ENCODE measurements at places on chromosomes 4 and X.

DNA sequence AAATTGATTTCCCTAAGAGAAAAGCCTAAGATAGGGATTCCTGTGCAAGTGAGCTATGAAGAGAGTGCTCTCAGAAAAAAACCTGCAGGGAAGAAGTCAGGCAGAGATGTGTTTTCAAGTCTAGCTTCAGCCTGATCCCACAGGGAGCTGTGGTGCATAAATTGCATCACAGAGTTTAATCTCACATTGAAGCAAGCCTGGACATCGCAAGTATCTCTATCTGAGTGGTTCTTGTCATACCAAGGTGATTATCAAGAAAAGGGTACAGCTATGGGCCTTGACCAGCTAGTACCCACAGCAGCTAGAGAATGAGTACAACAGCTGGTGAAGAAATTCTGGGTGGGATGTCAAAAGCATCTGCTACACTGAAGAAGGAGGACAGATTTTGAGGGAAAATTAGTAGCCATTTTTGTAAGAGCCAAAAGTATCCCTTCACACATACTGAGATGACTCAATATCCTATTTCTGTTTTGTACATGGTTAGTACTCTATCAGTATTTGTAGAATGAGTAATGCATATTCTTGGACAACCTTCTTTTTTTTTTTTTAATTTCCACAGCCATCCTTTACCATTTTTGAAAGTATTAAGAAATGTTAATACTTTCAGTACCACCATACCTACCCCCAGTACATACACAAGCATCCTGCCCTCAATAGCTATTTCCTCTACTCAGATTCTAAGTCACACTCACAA, 708.9 kb downstream of the IL1RAPL1 start:
- no peak for DNase-seq

GRCh38 chr4:184320631-184321030, 103.0 kb upstream of the ENPP6 start:
- DNase-seq, result no peak

DNA sequence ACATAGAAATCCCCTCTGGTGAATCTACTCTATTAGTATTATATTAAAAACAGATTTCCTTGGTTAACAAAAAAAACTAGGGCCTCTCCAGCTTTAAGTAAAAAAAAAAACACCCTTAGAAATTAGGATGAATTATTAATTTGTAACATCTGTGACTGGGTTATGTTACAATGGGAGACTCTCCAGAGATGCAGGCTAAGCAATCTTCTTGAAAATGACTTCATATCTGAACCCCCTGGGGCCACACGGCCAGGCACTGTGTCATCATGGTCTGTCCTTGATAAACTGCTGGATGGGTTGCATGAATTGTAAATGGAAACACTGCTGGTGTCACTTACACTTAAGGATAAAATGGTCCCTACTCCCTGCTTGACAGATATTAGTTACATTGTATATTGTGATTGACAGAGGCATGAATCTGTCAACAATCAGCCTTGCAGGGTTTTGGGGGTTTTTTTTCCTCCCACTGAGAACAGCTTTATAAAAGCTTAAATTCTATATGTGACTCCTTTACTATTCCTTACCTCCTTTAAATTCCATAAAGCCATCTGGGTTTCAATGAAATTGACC, 49.1 kb downstream of the PRKG2 start:
- no peak for DNase-seq

- DNase-seq, result no peak
Measured at GRCh38 chrX:98646351-98646750, 1762.6 kb downstream of the RPA4 start.

DNA sequence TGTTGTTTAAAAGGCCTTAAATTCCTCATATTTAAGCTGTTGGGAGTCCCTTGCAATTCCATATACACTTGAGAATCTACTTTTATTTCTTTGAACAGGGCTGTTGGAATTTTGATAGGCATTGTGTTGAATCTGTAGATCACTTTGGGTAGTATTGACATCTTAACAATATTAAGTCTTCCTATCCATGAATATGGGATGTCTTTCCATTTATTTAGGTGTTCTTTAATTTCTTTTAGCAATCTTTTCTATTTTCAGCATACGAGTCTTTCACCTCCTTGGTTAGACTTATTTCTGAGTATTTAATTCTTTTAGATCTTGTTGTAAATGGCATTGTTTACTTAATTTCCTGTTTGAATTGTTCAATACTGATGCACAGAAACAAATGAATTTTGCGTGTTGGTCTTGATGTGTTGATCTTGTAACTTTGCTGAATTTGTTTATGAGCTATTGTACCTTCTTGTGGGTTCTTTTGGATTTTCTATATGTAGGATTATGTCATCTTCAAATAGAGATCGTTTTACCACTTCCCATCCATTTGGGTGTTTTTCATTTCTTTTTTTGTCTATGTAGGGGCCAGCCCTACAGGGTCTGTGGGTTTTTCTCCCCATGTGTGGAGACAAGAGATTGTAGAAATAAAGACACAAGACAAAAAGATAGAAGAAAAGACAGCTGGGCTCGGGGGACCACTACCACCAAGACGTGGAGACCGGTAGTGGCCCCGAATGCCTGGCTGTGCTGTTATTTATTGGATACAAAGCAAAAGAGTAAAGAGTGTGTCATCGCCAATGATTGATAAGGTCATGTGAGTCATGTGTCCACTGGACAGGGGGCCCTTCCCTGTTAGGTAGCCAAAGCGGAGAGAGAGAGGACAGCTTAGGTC, 18.2 kb upstream of the CTBP1 start:
- DNase-seq, result no peak

- no peak for DNase-seq
Measured at GRCh38 chrX:131081772-131082740, 23.9 kb downstream of the ARHGAP36 start.

DNA sequence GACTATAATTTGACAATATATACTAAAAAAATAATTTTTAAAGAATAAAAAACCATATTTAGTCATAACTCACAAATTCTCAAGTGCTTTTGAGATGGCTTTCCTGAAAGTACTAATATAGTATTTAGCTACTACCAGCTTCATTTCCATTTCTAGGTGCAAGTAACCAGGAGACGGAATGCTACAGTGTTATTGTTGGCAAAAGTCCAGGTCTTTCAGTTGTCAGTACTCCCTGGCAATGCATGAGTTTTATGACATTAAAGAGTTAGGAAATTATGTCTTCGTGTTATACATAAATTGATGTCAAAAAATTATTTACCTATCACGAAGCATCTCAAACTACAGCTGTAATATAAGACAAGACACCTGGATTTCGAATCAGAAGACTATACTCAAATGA, 45.0 kb downstream of the TMEM47 start:
- DNase-seq, result no peak

Data from thoracic aorta (tissue), 2 donors.